ENCODE measurements at places on chromosomes 2 and 18.

DNA sequence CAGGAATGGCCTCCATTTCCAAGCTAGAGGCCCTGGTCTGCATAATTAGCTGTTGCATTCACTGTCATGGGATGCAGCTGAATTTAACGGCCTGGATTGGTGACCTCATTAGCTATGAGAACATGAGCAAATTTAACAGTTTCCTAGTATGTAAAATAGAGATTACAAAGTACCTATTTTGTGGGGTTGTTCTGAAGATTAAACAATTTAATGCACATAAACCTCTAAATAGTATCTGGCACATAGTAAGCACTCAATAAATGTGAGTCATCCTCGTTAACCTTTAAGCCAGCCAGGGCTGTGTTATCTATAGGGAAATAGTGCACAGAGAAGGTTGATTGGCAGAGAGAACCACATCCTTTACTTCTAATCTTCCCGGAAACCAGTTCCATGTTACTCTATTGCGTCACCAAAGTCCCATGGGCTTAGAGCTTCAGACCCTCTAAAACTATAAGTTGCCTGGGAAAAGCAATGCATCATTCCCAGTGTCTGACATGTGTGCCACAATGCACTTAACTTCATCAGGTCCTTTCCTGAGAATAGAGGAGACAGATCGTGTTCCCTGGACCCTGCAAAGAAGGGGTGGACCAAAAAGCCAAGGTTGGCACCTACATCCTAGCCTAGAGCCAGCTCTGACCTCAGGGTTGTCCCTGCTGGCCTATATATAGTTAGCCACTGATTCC is 196.5 kb downstream of the LNPK start:
- no peak for DNase-seq
- H3K27me3 ChIP-seq = peaks cover 4% of the 10 kb centered on the region
- no peaks in the 10 kb centered on the region for H3K36me3 ChIP-seq
- H3K27ac ChIP-seq = no peak overlapping the region

DNA sequence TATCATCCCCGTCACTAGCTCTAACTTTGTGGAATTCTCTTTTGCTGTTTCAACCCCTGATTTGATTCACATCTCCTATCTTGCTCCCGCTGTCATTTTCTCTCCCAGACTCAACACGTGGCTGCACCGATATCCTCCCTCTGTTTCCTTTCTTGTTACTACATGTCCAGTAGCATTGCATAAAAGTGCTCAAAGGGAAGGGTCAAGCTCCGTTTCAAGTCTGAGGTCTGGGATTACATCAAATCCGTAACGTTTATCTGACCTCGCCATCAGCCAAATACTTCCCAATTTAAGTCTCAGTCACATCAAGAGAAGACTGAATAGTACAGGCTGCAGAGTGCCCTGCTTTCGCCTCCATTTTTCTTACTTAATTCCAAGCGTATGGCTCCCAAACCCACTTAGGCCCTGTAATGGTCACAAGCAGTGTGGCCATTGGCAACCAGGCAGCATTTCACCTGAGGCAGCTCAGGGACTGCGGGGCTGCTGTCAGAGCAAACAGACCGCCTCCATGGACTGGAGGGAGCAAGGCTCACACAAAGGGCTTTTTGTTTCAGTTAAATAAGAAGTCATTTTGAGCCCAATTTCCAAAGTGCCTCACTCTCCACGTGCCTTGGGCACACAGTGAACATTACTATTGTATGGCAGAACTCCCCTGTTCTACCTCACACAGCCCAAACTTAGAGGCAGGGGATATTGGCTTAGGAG is 217.8 kb downstream of the BCL11A start:
- H3K36me3 ChIP-seq = no peaks in the 10 kb centered on the region
- no peak overlapping the region for H3K4me3 ChIP-seq
- no peak for DNase-seq
- H3K4me1 ChIP-seq = no peaks in the 10 kb centered on the region
- H3K27ac ChIP-seq = no peak overlapping the region

DNA sequence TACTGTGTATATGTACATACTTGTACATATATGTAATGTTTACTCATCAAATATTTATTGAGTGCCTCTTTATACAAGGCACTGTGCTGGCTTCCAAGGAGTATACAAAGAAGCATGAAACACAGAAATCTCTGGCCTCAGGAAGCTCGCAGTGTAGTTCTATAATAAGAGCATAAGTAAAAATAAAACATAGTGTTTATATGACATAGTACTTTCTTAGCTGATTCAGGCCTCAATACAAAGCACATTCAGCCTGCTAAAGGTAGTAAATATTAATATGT is 13.9 kb downstream of the STAMBP start:
- no peaks in the 10 kb centered on the region for H3K4me1 ChIP-seq
- DNase-seq = no peak
- H3K36me3 ChIP-seq = peaks cover 9% of the 10 kb centered on the region
- H3K27ac ChIP-seq = no peak overlapping the region

DNA sequence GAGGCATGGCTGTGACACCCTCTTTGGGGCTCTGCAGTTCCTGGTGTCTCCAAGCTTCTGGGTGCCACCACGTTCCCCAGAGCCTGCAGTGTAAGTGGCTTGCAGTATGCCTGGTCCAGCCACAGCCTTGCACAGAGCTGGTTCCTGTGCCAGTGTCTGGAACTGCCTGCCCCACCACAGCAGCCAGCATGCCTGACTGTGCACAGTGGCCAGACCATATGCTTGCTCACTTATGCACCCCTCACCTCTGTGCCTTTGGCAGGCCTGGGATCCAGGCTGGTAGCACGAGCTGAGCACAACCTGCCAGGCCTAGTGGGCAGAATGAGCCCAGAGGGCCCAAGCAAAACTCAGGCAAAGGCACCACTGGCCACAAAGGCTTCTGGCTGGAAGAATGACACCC is 154.1 kb downstream of the DPP4 start:
- no peaks in the 10 kb centered on the region for H3K27me3 ChIP-seq
- no peak overlapping the region for H3K4me3 ChIP-seq
- H3K27ac ChIP-seq = no peak overlapping the region
- no peak for DNase-seq
- no peaks in the 10 kb centered on the region for H3K4me1 ChIP-seq
- no peaks in the 10 kb centered on the region for H3K36me3 ChIP-seq

DNA sequence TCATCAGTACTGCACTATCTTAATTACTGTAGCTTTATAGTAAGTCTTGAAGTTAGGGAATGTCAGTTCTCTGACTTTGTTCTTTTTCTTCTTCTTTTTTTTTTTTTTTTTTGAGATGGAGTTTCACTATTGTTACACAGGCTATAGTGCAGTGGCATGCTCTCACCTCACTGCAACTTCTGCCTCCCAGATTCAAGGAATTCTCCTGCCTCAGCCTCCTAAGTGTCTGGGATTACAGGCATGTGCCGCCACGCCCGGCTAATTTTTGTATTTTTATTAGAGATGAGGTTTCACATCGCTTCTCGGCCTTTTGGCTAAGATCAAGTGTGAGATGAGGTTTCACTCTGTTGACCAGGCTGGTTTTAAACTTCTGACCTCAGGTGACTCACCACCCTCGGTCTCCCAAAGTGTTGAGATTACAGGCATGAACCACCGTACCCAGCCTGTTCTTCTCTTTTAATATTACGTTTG is 41.9 kb upstream of the TANC1 start:
- no peak for DNase-seq
- H3K27me3 ChIP-seq = no peaks in the 10 kb centered on the region
- no peaks in the 10 kb centered on the region for H3K36me3 ChIP-seq
- no peak overlapping the region for H3K27ac ChIP-seq
- H3K4me1 ChIP-seq = no peaks in the 10 kb centered on the region
- H3K4me3 ChIP-seq = no peak overlapping the region

- H3K27ac ChIP-seq = no peak overlapping the region
- H3K4me3 ChIP-seq = no peak overlapping the region
- H3K27me3 ChIP-seq = no peaks in the 10 kb centered on the region
- H3K36me3 ChIP-seq = no peaks in the 10 kb centered on the region
- no peaks in the 10 kb centered on the region for H3K4me1 ChIP-seq
Measured at GRCh38 chr2:50529600-50530218, 502.2 kb downstream of the NRXN1 start.

DNA sequence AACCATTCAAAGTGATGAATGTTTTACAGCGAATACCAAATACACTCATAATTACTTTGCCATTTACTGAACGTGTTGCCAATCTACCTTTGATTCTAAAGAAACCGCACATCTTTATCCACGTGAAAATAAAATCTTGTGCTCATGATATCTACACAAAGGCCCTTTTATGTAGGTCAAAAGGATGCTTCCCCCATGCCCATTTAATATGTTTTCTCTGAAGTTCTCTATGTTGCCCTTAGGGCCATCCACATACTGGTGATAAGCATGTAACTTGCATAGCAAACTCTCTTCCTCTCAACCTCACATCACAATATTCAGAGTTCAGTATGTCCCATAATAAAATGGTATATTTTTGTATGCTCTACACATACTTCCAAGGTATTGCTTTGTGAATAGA is 380.0 kb upstream of the FIGN start:
- H3K4me1 ChIP-seq = no peaks in the 10 kb centered on the region
- no peak overlapping the region for H3K27ac ChIP-seq
- no peaks in the 10 kb centered on the region for H3K27me3 ChIP-seq
- no peaks in the 10 kb centered on the region for H3K36me3 ChIP-seq
- no peak for DNase-seq

GRCh38 chr2:8355102-8355859 is 326.6 kb upstream of the ID2 start:
- no peak overlapping the region for H3K4me3 ChIP-seq
- H3K27ac ChIP-seq = no peak overlapping the region
- no peaks in the 10 kb centered on the region for H3K36me3 ChIP-seq
- H3K4me1 ChIP-seq = peaks cover 8% of the 10 kb centered on the region

DNA sequence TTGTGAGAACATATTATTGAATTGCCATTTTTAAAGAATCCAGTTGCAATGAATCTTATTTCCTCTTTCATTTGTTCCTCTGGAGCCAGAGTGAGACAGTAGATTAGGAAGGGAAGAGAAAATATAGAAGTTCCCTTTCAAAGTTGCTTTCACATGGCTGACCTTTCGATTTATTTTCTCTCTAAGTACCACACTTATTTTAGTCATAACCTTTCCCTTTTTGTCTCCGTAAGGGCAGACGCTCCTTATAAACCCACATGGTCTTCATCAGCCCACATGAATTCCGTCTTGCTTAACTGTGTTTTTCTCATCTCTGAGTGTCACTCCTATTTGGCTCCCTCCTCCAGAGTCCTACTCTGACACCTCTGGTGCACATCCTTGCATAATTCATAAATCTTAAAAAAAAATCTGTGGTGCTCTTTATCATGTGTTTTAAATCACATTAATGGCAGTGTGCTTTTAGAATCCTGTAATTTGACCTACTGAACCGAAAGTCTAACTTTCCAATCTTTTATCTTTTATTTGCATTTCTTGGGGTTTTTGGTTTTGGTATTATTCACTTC is 38.5 kb upstream of the ZNF396 start:
- no peaks in the 10 kb centered on the region for H3K36me3 ChIP-seq
- no peak for DNase-seq
- no peak overlapping the region for H3K4me3 ChIP-seq
- H3K4me1 ChIP-seq = peaks cover 6% of the 10 kb centered on the region
- H3K27ac ChIP-seq = no peak overlapping the region

DNA sequence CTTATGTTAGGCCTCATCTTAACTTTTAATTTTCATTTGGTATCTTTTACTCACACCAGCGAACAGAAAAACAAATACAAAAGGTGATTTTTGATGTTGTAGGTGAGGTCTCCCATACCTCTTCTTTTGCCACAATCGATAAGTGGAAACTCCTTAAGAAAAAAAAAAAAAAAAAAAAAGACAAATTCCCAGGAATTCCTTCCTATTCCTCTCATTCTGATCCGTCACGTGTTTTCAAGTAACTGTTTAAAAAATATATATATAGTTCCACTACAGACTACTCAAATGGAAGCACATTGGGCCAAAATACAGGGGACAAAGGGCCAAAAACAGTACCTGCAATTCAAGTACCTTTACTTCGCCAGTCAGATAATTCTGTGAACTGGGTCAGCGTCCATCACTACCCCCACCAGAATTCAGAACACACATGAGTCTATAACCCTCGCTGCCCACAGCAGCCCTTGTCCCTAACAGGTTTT is 16.5 kb downstream of the NMUR1 start:
- peak overlapping the region; percentile 97 for H3K27ac ChIP-seq
- peaks cover 13% of the 10 kb centered on the region for H3K4me1 ChIP-seq
- H3K36me3 ChIP-seq = no peaks in the 10 kb centered on the region
- no peak for DNase-seq

DNA sequence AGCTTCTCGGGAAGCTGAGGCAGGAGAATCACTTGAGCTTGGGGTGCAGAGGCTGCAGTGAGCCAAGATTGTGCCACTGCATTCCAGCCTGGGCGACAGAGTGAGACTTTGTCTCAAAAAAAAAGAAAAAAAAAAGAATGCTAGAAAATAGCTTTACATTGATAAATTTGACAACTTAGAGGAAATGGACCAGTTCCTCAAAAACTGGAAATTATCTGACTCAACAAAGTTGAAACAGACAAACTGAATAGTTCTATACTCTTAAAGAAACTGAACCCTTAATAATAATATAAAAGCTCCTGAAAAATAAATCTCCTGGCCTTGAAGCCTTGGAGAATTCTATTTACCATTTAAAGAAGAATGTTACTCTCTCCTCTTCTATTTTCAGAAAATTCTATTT is 151.0 kb upstream of the BCL2L11 start:
- H3K4me1 ChIP-seq = no peaks in the 10 kb centered on the region
- DNase-seq = no peak
- H3K27me3 ChIP-seq = no peaks in the 10 kb centered on the region
- H3K27ac ChIP-seq = no peak overlapping the region
- no peak overlapping the region for H3K4me3 ChIP-seq

- no peak for DNase-seq
- H3K4me1 ChIP-seq = no peaks in the 10 kb centered on the region
- H3K4me3 ChIP-seq = no peak overlapping the region
- no peaks in the 10 kb centered on the region for H3K27me3 ChIP-seq
- H3K27ac ChIP-seq = no peak overlapping the region
Measured at GRCh38 chr2:166665991-166666940, 172.2 kb upstream of the SCN7A start.

- H3K27me3 ChIP-seq = no peaks in the 10 kb centered on the region
- no peak for DNase-seq
- H3K36me3 ChIP-seq = peaks cover 18% of the 10 kb centered on the region
- H3K4me3 ChIP-seq = no peak overlapping the region
Measured at GRCh38 chr2:98454073-98454472, 9.4 kb downstream of the INPP4A start.

GRCh38 chr18:22585333-22585732 is 167.6 kb upstream of the CTAGE1 start:
- no peaks in the 10 kb centered on the region for H3K36me3 ChIP-seq
- no peak for DNase-seq
- H3K4me3 ChIP-seq = no peak overlapping the region

- H3K27me3 ChIP-seq = no peaks in the 10 kb centered on the region
- H3K4me3 ChIP-seq = no peak overlapping the region
- no peaks in the 10 kb centered on the region for H3K4me1 ChIP-seq
- no peak overlapping the region for H3K27ac ChIP-seq
- H3K36me3 ChIP-seq = no peaks in the 10 kb centered on the region
- no peak for DNase-seq
Measured at GRCh38 chr2:149885946-149886345, 298.4 kb upstream of the MMADHC start.
